ENCODE measurements at places on chromosomes 7 and 10.
A peak's percentile ranks its signal among the peaks of the same experiment; 100 is the strongest.

DNA sequence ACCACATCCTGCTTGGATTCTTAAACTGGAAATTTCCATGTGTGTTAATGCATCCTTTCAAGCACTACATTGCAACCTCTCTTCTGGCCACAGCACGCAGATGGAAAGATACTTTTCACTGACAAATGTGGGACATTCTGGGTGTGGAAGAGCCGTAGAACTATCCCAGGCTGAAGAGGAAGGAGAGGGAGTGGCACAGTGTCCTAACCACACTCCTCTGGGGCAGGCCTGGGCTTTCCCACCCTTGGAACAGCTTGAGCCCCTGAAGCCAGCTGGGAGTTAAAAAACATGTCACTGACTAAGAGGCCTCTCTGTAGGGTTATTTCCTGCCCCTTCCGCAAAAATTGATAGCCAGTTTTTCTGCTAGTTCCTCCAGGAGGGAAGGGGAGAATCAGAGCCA lies 34.0 kb upstream of the DNMBP start:
- DNase-seq: no peak

DNA sequence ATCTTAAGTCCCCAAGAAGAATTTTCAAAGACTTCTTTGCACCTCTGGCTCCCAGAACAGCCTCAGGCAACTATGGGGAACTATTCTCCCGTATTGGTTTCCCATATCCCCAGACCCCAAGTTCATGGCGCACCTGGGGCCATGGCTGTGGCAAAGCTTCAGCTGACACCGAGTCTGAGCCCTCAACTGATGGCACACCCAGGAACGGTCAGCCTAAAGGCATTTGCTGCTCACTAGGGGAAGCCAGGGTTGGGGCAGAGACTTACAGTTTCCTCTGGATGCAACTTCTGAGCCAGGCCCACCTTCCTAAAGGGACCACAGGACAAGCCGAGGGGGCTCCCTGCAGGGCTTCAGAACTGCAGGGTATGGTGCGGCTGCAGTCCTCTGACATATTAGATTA lies 13.7 kb upstream of the CPA1 start:
- DNase-seq: no peak

GRCh38 chr7:78039790-78040776 lies 241.5 kb downstream of the PHTF2 start:
- DNase-seq: no peak

- DNase-seq: no peak
Measured at GRCh38 chr10:72134785-72135767, 46.7 kb upstream of the SPOCK2 start.

- DNase-seq: no peak
Measured at GRCh38 chr7:55962014-55962413, 2.4 kb upstream of the NIPSNAP2 start.

DNA sequence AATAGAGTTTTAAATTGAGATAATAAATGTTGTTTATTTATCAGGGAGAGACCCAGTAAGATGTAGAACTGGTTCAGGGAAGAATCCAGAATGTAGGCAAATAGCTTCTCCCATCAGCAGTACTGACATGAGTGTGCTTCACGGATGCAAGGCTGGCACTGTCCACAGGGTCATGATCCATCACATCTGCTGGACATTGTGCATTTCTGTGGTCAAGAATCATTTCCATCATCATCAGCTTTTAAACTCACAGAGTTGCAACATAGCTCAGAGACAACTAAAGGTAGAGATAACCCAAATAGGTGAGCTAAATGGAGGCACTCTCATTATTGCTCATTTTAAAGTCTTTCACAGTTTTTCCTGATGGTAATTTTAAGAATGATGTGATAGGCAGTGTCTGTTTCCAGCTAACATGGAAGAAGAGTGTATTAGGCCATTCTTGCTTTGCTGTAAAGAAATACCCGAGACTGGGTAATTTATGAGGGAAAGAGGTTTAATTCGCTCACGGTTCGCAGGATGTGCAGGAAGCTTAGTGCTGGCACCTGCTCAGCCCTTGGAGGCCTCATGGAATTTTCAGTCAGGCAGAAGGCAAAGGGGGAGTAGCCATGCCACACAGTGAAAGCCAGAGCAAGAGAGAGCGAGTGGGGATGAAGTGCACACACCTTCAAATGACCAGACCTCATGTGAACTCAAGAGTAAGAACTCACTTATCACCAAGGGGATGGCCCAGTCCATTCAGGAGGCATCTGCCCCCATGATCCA lies 80.8 kb downstream of the INPP5A start:
- no peak for DNase-seq

GRCh38 chr10:89563861-89564478 lies 28.6 kb upstream of the SLC16A12 start:
- DNase-seq: peak; percentile 54

DNA sequence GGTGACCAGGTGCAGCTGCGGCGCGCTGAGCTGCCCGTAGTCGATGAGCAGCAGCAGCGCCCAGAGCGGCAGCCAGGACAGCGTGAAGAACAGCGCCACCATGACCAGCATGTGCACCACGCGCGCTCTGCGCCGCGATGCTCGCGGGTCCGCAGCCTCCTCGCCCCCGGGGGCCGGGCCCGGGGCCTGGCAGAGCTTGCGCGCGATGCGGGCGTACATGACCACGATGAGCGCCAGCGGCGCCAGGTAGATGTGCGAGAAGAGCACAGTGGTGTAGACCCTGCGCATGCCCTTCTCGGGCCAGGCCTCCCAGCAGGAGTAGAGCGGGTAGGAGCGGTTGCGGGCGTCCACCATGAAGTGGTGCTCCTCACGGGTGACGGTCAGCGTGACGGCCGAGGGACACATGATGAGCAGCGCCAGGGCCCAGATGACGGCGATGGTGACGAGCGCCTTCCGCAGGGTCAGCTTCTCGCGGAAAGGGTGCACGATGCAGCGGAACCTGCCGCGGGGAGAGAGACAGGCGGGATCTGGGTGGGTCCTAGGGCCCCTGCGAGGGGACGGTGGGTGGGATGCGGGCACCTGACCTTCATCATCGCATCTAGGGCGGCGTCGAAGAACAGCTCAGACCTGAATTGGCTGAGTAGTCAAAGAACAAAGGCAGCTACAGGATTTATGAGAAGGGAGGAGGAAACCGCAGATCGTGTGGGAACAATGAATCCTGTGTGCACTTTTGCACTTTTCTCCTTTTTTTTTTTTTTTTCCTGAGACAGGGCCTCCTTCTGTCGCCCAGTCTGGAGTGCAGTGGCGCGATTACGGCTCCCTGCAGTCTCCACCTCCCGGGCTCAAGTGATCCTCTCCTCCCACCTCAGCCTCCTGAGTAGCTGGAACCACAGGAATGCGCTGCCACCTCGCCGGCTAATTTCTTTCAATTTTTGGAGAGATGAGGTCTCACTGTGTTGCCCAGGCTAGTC lies 22.4 kb upstream of the PPA1 start:
- DNase-seq: no peak

DNA sequence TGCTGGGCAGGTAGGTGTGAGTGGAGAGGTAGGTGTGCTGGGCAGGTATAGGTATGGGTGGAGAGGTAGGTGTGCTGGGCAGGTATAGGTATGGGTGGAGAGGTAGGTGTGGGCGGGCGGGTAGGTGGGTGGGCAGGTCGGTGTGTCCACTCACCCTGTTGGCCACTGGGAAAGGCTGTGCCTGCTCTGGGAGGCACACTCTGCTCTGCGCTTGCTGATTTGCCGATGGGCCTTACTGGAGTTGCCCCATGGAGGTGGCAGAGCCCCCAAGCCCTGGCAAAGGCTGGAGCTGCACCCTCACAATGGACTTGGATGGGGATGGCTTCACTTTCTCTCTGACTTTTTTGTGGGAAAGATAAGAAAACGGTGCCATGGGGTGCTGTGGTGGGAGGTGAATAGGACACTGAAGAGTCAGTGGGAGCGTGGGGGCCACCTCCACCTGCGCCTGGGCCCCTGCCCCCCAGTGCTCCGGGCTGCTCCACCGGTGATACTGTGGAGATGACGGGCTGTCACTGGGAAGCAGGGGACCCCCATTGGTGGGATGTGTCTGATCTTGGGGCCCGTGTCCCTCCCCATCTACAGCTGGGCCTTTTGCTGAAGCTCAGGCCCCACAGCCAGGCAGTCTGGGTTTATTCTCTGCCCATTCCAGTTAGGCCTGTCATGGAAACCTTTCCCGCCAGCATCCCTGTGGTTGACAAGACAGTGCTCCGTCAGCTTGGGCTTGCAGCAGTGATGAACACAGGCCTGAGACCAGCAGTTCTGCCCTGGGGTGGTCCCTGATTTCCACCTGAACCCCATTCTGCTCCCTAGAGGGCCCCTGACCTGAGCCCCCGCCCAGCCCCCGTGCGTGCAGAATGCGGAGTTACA lies 75.0 kb downstream of the NKX6-2 start:
- no peak for DNase-seq

DNA sequence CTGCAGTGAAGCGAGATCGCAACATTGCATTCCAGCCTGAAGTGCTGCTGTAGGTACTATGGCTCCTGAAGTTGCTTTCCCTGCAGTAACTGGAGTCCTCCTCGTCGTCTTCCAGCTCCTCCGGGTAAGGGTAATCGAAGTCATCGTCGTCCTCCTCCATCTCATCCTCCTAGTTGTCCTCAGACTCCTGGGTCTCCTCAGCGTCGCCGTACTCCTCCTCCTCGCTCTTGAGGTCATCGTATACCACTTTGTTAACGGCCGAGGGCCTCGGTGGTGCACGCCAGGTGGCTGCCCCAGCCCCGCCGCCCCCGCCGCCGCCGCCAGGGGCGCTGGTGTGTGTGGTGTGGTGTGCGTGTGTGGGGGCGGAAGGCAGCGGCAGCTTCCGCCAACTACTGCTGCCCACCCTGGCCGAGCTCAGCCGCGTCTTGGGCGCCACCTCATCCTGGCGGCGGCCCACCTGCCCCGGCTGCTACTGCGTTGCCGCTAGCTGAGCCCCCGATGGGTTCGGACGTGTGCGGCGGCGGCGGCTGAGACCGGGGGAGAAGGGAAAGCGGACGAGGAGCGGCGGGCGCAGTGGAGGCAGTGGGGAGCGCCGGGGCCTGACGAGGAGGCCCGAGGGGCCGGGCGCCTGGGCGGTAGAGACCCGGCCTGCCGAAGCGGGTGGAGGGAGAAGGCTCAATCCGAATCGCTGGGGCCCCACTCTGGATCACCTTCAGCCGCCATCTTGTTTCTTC lies 11.8 kb upstream of the ACBD5 start:
- no peak for DNase-seq

DNA sequence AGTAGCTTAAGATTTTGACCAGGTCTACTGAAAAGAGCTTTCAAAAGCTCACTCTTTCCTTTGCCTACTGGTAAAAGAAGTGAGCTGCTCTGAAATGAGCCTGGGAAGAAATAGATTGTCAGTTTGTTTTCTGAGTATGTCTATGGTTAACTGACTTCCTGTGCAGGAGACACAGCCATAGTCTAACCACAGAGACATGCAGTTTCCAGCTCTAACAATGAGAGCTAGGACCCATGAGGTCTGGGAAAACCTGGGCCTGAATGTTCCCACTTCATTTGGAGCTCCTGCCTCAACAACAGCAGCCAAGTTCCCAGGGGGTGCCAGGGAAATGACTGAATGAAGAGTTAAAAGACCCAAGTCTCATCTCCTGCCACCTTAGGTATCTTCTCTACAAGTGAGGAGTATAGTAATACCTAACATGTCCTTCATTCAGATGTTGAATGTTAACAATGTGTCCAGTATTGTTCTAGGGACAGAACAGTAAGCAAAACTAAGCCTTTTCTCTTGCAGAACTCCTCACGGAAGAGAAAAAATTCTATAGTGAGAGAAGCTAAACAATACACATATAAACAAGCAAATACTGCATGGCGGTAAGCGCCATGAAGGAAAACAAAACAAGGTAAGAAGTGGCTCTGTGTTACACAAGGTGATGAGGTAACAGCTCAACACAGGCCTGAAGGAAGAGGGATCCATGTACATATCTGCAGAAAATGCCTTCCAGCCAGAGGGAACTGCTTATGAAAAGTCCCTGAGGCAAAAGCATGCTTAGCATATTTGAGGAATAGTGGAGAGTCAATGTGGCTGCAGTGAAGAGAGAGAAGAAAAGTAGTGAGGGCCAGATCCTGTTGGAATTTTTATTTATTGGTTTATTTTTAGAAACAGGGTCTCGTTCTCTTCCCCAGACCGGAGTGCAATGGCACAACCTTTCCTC lies 26.4 kb upstream of the ANKRD1 start:
- DNase-seq: no peak

DNA sequence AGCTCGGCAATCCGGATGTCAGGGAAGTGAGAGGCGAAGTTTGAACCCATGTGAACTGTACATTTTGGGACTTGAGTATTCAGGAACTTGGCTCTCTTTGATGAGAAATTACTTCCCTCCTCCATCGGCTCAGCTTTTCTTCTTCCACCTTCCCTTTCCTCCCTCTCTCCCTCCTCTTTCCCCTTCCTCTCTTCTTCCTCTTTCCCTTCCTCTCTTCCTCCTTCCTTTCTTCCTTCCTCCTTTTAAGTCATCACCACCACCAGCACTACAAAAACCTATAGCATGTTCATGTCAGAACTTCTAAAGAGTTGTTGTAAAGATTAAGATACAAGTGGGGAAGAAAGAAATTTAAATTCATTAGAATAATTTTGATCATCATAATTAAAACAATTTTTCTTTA lies 31.9 kb upstream of the CDHR3 start:
- no peak for DNase-seq

- DNase-seq: no peak
Measured at GRCh38 chr10:78756604-78757343, 312.0 kb upstream of the ZMIZ1 start.

DNA sequence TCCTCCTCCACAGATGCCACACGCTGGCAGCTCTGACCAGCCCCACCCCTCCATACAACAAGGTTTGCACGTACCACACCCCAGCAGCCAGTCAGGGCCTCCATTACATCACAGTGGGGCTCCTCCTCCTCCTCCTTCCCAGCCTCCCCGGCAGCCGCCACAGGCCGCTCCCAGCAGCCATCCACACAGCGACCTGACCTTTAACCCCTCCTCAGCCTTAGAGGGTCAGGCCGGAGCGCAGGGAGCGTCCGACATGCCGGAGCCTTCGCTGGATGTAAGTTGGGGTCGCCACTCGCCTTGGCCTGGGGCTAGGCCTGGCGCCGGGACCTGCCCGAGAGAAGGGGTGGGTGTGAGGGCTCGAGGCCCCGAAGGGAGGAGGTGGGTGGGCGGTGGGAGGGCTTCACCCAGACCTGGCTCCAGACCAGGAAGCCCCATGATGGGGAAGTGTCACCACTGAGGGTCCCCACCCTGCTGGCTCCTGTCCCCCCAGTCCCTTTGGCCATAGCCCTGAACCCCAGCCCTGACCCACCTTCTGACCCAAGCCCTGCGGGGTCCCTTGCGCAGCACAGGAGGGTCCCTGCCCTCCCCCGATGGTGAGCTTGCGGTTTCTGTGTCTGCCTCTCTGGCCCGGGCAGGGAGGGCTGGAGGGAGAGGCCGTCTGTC lies 36.2 kb upstream of the PPIF start:
- DNase-seq: peak; percentile 42

DNA sequence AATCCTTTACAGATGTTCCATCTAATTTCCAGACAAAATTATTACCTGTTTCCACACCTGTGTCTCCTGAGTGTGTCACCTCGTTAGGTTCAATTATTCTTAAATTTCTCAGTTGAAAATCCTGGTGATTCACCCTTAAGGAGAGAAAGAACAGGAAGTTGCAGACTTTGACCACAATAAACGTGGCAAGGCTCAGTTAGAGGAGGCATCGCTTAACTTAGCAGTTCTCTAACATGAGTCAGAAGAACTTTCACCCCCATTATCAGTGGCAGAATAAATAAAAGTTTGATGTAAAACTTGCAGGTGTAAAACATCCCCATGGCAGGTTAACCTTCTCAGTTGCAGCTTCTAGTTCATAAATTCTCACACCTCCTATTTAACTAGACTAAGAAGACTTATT lies 8.3 kb downstream of the XPNPEP1 start:
- DNase-seq: no peak

GRCh38 chr10:46240684-46241565 lies 45.9 kb upstream of the ANTXRL start:
- DNase-seq: no peak
